ENCODE measurements at places on chromosomes 16 and 17.

- no peak for DNase-seq
Observed at GRCh38 chr17:69228576-69228975, at the start of gene ABCA10. Gene ABCA10 (minus strand): TSS chr17:69228824. CDS start chr17:69225358, 3,466 bp downstream.

GRCh38 chr17:44417553-44417952 lies 28.1 kb upstream of the ITGA2B start:
- no peak for DNase-seq

- no peak for DNase-seq
Observed at GRCh38 chr17:55634702-55635101, 88.0 kb downstream of the TMEM100 start.

- DNase-seq, result no peak
Observed at GRCh38 chr17:77117415-77117814, 23.4 kb upstream of the SEC14L1 start.

DNA sequence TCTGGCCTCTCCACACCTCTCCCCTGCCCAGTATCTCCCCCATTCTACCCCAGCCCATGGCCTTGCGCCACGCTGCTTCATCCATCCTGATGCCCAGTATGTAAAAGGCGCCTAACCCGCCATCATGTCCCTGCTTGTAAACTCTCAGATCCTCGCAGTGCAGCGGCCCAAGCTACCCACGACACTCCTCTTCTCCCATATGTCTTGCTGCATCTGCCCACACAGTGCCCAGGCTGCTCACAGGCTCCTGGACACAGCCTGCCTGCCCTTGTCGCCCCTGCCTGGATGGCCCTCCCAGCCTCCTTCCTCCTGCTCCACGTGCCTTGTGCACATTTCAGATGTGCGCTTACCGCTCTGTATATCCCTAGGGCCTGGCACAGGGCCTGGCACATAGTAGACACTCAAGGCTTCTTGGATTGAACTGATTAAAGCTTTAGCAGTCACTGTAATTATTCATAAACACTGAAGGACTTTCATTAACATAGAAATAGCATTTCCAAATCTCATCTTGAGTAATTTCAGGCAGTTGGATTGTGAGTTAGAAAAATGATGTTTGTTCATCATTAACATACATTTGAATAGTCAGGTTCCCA lies 129.1 kb downstream of the CLEC16A start:
- no peak for DNase-seq

Measured in inflammatory macrophage treated with lipopolysaccharide for 4 hours (primary cell).